ENCODE measurements at places on chromosomes 3 and 15.

GRCh38 chr3:64756398-64756986 is 68.7 kb upstream of the ADAMTS9 start:
- DNase-seq: no peak

DNA sequence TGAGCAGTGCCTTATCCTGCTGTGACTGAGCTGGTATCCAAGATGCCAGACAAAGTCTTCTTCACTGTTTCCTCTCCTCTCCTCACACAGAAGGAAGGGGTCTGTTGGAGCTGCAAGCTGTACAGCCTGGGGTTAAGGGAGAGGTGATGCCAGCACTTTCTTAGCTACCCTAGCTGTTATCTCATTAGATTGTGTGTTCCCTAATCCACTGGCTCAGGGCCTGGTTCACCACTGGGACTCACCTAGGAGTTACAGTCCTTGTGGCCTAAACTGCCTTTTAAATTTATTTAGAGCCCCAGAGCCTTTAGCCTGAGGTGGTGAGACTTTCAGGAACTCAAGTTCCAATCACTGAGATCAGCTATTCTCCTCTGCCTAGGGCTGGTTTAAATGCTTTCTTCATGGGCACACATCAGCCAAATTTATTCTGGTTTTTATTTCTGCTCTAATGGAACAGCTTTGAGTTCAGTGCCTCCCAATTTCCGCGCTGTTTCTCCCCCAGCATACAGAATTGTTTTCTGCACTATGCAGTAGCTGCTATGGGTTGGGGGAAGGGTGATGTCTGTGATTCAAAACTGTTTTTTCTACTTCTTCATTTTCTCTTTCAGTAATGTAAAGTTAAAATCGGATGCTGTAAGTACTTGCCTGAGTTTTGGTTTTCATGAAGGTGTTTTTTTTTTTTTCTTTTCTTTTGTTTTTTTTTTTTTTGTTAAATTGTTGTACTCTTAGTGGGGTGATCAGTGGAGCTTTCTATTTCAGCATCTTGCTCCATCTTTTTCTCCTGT is 198.8 kb downstream of the DOCK3 start:
- DNase-seq: no peak

GRCh38 chr3:149128821-149129220 is 617 bp upstream of the HPS3 start:
- no peak for DNase-seq

- DNase-seq: no peak
These were observed 7.2 kb upstream of the ZNF609 start for GRCh38 chr15:64452988-64453688.

DNA sequence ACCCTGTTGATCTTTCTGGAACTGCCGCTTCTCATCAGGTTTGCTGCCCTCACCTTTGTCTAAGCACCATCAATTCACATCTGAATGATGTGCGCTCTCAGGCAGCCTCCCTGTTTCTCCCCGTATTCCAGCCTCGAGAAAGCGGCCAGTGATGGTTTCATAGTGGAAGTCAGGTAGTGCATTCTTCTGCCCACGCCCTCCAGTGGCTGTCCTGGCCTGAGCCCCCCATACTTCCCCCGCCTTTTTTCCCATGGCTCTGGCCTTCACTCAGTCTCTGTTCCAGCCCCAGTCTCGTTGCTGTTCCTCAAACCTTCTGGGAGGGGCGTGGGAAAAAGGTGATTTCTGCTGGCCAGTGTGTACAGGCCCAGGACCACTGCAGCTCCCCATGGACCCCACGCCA is 101.3 kb downstream of the ASB7 start:
- no peak for DNase-seq

DNA sequence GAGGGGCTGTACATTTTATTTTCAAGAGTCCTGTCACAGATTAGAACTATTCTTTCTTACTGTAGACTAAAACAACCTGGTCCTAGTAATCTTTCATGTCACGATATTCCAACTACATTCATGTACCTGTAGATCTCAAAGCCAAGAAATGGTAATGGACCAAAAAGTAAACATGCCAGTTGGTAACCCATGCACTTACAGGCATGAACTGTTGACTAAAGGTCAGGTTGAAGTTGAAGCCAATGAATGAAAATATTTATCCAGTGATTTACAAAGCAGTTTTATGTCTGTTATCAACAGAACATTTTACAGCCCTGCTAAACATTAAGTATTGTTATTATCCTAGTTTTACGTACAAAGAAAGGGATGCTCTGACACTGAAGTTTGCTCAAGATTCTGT is 25.3 kb downstream of the LRRC57 start:
- no peak for DNase-seq

DNA sequence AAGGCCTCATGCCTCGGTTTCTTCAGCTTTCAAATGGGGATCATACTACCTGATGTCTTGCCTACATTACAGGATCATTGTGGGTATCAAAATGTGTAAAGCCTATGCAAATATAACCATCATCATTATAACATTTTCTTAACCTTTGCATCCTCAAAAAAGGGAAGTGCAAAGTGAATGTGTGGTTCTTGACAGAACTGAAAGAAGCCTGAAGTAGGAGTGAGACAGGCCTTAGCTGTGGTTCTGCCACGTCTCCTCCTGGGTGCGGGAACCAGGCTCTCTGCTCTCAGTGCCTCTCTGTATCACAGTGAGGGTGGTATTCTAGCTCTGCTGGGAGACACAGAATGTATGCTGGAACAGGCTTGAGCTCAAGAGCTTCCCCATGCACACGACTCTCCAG is 316.9 kb upstream of the ICE2 start:
- DNase-seq: no peak

DNA sequence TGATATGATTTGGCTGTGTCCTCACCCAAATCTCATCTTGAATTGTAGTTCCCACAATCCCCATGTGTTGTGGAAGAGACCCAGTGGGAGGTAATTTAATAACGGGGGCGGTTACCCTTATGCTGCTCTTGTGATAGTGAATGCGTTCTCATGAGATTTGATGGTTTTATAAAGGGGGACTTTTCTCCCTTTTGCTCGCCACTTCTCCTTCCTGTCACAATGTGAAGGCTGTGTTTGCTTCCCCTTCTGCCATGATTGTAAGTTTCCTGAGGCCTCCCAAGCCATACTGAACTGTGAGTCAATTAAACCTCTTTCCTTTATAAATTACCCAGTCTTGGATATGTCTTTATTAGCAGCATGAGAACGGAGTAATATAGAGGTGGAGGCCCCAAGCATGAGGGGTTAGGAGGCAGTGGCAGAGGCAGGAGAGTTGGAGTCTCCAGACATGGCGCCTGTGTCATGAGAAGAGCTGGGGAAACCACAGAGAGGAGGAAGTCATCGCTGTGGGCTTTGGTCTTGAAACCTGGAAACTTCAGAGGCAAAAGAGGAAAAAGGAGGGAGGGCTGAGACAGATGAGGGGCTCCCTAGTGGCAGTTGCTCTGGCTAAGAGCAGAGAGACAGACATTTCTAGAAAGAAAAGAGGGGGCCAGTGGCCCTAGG is 107.8 kb upstream of the VEPH1 start:
- no peak for DNase-seq

GRCh38 chr3:116005404-116005803 is 382.1 kb downstream of the GAP43 start:
- no peak for DNase-seq

DNA sequence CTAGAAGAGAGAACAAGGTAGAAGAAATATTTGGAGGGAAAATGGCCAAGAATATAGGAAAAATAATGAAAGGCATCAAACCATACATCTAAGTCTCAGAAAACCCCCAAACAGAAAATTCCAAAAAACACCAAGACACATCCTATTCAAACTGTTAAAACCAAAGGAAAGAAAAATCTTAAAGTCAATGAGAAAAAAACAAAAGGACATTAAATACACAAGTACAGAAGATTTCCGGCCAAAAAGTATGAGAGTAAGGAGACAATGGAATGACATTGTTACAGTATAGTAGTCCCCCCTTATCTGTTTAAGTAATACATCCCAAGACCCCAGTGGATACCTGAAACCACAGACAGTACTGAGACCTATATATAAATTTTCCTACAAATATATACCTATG is 18.8 kb downstream of the CLASP2 start:
- DNase-seq: no peak

DNA sequence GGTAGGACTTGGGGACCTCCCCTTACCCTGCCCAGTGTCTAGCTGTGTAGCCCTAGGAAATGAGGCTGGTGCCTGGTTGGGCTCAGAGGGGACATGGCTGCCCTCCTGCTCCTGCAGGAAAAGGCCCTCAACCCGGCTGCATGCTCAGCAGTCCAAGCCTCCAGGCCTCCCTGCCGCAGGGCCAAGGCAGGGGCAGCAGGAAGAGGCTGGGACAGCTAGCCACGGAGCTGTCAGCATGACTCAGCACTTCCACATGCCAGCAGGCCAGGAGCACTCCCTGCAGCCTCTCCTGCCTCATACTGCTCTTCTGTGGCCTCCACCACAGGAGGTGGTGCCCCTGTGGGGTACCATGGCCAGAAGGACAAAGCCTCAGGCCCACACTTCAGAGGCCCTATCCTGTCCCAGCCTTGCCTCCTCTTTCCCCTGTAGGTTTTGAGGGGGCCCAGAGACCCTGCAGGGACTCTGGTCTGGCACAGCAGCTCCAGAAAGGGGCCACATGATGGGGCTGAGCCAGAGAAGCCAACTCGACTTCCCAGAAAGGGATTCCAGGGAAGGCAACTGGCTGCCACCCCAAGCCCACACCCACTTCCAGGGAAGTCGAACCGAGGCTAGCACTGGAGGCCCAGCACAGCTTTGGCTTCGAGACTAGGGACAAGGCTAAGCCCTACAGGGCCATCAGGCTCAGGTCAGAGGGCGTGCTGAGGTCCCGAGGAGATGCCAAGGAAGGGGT is 19.5 kb downstream of the TKT start:
- DNase-seq: peak; percentile 71

- no peak for DNase-seq
These were observed 37.0 kb downstream of the COMMD2 start for GRCh38 chr3:149715247-149715646.

- no peak for DNase-seq
These were observed 5.6 kb upstream of the MUC20 start for GRCh38 chr3:195715134-195715533.

DNA sequence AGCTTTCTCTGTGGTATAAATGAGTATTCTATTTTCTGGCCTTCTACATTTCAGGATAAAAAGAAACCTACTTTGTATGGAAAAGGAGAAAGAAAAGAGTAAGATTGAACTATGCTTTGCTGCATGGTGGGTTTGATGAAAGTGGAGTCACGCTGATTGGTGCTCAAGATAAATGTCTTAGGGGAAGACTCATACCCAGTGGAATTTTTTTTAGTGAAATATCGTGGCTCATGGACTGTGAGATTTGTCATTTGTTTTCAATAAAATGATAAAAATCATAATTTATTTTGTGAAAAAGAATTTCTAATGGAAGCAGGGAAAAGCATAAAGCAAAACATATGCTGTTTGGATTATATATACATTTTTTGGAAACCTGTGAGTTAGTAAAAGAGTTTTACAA is 292.5 kb downstream of the ZPLD1 start:
- DNase-seq: no peak

DNA sequence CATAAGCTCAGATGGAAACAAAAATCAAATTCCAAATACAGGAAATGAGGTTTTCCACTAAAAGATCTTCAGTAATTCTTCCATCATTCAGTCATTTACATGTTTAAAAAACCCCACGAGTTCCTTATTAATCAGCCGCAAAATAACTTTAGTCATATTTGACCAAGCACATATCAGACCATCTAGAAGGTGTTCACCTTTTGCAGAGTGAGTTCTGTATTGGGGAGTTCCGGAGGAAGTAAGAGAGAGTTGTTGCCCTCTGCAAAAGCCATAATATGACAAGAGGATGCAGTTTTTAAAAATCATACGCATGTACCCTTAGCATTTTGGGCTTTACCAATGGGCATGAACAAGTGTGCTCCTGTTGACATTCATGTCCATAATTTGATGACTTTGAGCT is 61.6 kb downstream of the CCR1 start:
- DNase-seq: no peak

- no peak for DNase-seq
These were observed 14.8 kb upstream of the BUB1B start for GRCh38 chr15:40146037-40146436.

DNA sequence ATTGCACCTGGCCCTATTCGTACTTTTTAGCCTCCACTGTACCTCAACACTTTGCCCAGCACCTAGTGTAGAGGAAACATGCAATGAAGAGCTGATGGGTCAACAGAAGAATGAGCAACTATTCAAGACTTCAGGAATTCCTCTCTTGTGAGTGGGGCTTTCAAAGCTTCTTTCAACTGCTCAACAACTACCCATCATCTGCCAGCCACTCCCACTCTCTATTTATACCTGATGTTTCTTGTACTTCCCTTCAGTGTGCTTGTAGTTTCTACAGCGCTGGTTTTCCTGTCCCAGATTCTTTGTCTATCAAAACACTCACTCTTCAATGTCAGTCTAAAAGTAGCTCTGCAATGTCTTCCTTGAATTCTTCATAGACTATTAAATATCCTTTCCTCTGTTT is 168.3 kb upstream of the LPP start:
- DNase-seq: no peak

DNA sequence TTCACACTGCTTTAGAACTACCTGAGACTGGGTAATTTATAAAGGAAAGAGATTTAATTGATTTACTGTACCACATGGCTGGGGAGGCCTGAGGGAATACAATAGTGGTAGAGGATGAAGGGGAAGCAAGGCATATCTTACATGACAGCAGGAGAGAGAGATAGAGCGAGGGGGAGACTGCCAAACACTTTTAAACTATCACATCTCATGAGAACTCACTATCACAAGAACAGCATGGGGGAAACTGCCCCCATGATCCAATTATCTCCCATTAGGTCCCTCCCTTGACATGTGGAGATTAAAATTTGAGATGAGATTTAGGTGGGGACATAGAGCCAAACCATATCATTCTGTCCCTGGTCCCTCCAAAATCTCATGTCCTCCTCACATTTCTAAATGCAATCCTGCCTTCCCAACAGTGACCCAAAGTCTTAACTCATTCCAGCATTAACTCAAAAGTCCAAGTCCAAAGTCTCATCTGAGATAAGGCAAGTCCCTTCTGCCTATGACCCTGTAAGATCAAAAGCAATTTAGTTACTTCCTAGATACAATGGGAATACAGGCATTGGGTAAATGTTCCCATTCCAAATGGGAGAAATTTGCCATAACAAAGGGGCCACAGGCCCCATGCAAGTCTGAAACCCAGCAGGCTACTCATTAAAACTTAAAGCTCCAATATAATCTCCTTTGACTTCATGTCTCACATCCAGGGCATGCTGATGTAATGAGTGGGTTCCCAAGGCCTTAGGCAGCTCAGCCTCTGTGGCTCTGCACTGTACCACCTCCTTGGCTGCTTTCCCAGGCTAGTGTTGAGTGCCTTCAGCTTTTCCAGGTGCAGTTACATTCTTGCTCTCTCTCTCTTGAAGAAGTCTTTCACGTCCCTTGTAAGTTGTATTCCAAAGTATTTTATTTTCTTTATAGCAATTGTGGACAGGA is 481.7 kb upstream of the TGFBR2 start:
- no peak for DNase-seq

DNA sequence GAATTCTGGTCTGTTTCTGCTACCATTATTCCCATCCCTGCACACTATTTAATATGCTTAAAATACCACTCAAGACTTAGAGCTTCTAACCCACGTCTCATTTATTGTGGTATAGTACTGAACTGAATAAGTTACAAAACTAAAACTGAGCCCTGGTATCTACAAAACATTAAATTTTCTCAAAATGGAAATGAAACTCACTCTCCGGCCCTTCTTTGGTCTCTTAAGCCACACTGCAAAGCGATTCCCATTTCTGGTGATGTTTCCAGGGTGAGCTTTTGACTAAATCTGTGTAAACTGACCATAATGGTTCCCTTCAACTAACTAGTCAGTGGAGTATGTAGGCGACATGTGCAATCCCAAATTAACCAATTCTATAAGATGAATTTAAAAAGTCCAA is 18.6 kb downstream of the KPNA4 start:
- DNase-seq: no peak

- no peak for DNase-seq
These were observed 26.7 kb downstream of the RAD51 start for GRCh38 chr15:40721701-40722100.

Data from Calu3 (cell line).